ENCODE measurements at places on chromosomes 11 and 22.

- no peak for DNase-seq
Observed at GRCh38 chr11:75792997-75793800, 21.8 kb upstream of the UVRAG start.

DNA sequence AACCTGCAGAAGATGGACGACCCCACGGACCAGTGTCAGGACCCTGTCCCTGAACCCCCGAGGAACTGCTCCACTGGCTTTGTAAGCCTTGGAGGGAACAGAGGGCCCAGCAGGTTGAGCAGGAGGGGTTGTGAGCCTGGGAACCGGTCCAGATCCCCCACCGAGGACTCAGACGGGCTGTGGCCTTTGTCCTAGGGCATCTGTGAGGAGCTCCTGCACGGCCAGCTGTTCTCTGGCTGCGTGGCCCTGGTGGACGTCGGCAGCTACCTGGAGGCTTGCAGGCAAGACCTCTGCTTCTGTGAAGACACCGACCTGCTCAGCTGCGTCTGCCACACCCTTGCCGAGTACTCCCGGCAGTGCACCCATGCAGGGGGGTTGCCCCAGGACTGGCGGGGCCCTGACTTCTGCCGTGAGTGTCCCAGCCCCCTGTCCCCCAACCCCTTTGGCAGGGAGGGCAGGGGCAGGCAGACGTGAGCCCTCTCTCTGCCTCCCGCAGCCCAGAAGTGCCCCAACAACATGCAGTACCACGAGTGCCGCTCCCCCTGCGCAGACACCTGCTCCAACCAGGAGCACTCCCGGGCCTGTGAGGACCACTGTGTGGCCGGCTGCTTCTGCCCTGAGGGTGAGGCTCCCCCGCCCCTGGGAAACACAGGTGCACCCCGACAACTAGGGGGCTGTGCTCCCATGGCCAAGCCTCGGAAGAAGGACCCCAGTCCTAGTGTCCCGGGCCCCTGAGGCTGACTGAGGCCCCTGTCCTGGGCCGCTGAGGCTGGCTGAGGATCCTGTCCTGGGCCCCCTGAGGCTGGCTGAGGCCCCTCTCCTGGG is 6.4 kb downstream of the MUC5AC start:
- no peak for DNase-seq

DNA sequence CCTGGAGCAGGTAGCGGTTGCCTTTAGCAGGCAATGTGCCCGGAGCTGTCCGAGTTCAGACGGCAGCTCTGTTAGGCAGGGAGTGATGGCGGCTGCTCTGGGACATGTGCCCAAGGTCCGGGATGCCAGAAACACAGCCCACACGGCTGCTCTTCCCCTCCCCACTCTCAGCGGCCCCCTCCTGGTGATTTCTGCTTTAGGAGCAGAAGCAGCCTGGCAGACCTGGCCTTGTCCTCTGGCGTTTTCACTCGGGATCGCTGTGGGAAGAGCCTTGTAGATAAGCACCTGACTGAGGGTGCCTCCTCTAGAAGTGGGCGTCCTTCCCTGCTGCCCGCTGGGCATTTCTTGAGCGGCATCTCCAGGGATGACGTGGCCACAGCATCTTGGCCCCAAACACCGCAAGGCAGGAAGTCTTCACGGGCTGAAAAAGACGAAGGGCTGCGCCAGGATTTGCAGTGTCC is 392.2 kb downstream of the TBC1D22A start:
- peak; percentile 76 for DNase-seq

DNA sequence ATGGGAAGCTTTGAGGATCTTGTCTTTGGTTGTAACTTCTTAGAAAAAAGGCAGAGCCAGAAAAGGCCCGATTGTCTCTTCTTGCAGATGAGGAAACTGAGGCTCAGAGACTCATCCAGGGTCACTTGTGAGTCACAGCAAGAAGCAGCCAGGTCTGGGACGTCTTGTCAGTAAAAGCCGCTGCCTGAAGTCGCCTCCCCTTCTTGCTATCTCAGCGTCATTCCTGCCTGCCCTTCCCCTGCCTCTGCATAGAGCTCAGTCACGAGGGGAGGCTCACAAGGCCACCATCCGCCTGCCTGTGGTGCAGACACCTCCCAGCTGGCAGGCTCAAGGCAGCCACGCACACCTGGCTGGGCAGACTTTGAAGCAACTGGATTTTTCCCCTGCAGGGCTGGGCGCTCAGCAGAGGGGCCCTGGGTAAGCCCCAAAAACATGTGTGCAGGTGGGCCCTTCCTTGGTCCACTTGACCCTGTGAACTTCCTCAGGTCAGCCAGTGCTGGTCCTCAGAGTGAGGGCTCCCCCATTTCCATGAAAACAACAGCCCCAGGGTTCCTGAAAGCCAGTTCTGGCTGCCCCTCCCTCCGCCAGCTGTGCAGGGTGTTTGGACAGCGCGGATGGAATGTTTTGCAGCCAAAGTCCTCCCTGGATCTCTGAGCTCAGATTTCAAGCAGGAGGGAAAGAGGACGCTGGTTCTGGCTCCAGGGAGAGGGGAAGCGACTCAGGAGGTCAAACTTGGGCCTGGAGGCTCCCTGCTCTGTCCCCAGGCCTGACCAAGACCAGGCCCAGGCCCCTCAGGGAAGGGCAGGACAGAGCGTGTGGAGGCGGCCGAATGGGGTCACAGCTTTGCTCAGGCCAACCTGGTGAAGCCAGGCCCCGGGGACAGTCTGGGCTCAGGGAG is 6.0 kb upstream of the RAB3IL1 start:
- DNase-seq, result no peak

GRCh38 chr11:75919525-75919924 is 104.5 kb downstream of the UVRAG start:
- no peak for DNase-seq

GRCh38 chr11:83319346-83319745 is 33.2 kb upstream of the CCDC90B start:
- DNase-seq, result no peak

DNA sequence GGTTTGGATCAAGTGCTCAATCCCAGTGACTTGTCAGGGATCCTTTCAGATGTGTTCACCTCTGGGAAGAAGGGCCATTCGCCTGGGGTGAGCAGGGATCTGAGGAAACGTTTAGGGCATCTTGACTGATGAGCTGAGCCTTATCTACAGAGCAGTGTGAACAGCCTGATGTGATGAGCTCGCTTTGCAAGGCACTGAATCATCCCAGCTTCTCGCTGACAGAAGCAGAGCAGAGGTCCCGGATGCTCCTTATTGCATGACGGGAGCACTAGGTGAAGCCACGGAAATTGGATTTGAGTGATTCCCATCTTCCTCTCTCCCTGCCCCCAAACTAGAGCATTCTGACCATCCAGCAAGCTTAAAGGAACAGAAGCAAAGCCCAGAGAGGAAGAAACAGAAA is 46.5 kb downstream of the SEZ6L start:
- DNase-seq, result no peak

DNA sequence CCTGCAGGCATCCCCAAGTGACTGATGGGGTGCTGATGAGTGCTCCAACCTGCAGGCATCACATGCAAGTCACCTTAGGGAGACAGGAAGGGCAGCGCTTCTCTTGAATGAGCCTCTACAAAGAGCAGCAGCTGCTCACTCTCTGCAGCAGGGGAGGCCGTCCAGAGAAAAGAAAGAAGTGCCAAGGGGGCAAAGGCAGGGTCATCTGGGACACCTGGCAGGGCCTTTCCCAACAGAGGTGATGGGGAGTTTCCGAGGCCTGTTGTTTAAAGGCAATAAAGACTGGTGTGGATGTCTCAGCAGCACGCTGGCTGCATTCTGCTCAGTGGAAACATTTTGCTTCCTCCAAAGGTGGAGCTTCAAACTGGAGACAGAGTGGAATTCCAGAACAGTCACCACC is 113.7 kb downstream of the ETS1 start:
- DNase-seq, result no peak

DNA sequence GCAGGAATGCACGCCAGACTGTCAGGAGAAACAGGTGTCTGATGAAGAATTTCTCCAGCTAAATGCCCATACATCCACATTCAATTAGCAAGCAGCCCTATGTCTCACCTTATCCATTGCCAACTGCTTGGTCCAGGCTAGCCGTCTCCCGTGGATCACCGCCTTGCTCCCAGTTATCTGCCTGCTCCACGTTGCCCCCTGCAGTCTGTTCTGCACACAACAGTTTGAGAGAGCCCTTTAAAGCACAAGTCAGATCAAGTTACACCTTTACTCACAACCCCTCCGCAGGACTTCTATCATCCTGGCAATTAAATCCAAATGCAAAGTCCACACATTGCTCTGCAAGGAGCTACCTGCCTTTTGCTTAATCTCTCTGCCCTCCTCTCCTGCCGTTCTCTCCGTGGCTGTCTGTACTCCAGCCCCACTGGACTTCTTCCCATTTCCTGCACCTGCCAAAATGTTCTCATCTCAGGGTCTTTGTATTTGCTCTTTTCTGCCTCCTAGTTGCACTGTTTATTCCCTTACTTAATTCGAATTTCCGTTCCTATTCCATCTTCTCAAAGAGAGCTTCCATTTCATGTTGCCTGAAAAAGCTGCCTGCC is 185.3 kb upstream of the LARGE1 start:
- DNase-seq, result peak; percentile 74
